ENCODE measurements at places on chromosomes 5 and 9. TPM values are rescaled to one million over a fixed set of nuclear protein-coding genes. Genes with fewer than 3 reads are reported as not detected.
A peak's percentile ranks its signal among the peaks of the same experiment; 100 is the strongest.

- no peak for DNase-seq
These were observed 818.5 kb downstream of the SEMA5A start for GRCh38 chr5:8727396-8727795.

Gene GFPT2
- total RNA-seq = 10.6 TPM

Gene CMYA5
- total RNA-seq = 0.53 TPM

- DNase-seq = no peak
These were observed 137.3 kb upstream of the ACO1 start for GRCh38 chr9:32247168-32247567.

DNA sequence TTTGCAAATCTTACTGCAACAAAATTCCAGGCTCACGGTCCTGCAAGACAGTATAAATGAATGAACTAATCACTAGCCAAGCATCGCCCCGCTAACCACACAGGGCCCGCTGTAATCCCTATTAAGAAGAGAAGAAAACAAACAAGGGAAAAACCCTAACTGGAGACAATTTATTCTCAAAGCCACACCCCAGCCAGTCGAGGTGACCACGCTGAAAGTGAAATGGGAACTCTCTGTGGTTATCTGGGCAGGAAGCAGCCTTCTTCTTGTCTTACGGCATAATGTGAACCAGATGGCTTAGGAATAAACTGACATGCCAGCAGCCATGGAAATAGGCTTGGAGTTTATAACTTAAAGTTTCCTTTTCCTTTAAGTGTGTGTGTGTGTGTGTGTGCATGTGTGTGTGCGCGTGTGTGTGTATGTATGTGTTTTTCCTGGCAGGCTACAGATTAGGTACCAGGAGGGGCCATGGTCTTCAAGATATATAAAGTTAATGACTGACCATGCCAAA lies 120.2 kb downstream of the SEMA6A start:
- DNase-seq = no peak

Gene OR13C5
- total RNA-seq = not detected

- no peak for DNase-seq
These were observed 1365.7 kb upstream of the C9orf72 start for GRCh38 chr9:28938981-28939380.

Gene NRARP
- total RNA-seq = 11.2 TPM

Gene SHOC1
- 0.55 TPM for total RNA-seq

Gene WDR38
- not detected for total RNA-seq

GRCh38 chr5:180810959-180811622 lies 8.5 kb upstream of the MGAT1 start:
- DNase-seq = peak; percentile 13

- DNase-seq = no peak
These were observed 147.6 kb downstream of the CDH10 start for GRCh38 chr5:24497145-24497544.

Gene ZCCHC10
- 18.1 TPM for total RNA-seq

DNA sequence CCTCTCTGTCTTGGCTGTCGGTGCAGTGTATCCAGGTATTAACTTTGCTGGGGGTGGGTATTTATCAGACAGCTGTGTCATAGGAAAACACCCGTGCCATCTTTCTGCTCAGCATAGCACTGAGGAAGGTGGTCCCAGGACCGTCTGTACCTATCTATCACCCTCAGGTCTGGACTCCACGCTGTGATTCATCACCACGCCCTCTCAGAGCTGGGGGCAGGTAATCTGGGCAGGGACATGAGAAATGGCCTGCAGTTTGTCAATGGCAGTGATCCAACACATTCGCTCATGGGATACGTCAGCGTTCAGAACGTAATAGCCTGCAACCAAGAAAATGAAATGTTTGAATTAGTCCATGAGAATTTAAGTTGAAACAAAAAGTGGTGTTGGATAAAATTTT lies 151.6 kb upstream of the MAP1B start:
- no peak for DNase-seq

GRCh38 chr5:160082614-160083500 lies 36.4 kb downstream of the PWWP2A start:
- DNase-seq = no peak

Gene NDUFS6
- 47.8 TPM for total RNA-seq

DNA sequence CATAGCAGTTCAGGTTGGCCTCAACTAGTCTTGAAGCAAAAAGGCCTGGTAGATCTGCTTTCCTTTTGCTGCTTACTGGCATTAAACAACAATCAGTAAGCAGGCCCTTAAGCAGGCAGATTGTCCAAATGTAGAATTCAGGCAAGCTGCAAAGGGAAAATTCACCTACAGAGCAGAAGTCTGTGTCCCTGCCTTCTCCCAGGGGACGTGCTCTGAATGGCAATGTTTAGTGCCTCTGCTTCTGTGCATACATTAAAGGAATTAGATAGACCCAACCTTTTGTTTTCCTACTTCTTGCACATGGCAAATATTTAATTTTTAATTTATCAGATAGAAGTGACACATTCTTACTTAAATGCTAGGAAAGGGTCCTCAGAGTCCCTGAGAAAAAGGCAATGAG lies 328.8 kb upstream of the PIK3R1 start:
- no peak for DNase-seq

Gene TSSK1B
- total RNA-seq = 0.17 TPM

DNA sequence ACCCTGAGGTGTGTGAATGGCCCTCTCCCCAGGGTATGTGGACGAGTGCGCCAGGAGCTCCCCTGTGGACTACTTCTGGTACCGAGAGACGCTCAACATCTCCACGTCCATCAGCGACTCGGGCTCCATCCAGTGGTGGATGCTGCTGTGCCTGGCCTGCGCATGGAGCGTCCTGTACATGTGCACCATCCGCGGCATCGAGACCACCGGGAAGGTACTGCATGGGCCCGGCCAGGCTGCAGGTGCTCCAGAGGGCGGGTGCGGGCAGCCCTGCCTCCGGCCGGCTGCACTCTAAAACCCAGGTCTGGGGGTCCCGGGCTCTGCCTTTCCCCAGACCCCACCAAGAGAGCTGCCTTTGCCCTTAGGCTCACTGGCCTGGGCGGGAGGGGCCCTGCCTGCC lies 10.9 kb downstream of the SLC6A19 start:
- DNase-seq = no peak

Data from adrenal gland (tissue), 19 donors.